Hematopoietic multipotent progenitor cell treated with erythropoietin and hydrocortisone succinate and interleukin-3 and kit ligand, for 8 days (in vitro differentiated cells): ENCODE measurements at places on chromosomes 7 and 10.

GRCh38 chr10:87734987-87735827, 75.5 kb downstream of the PAPSS2 start:
- peak; percentile 53 for DNase-seq

DNA sequence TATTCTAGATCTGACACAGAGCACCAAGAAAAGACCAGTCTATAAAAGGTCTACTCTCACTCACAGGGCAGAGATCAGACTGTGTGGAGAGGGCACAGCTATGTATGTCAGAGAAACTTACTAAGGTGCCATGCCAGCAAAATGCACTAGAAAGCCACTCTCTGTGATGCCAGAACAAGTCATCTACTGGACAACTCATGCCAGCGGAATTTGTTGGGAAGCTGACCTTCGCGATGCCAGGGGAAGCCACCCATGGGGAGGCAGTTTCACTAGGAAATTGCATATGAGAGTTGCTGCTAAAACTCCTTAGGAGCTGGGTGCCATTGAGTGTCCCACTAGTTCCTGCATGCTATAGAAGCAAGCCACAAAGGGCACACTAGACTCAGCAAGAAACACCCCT, 58.5 kb downstream of the MICU1 start:
- no peak for DNase-seq

- no peak for DNase-seq
These were observed 52.6 kb downstream of the PLEKHA8 start for GRCh38 chr7:30080818-30081217.

- DNase-seq = no peak
These were observed 37.9 kb upstream of the LRRN3 start for GRCh38 chr7:111053035-111053434.

GRCh38 chr7:141641876-141642275, 60.1 kb downstream of the DENND11 start:
- DNase-seq = no peak

DNA sequence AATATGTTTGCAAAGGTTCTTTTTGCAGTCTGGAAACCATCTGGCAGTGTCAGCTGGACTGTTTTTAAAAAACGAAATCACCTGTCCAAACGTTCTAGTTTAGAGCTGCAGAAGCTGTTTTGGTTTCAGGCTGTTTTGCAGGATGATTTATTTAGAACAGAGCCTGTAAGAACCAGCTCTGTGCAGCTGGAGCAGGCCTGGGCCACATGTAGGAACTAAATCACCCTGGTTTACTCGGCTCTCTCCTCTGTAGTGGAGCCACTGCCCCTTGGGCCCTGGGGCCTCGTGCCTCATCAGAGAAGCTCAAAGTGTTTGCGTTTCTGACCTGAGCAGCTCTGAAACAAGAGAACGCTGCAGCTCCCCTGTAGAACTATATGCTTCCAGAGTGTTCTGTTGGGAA, 142.5 kb downstream of the ACTR3B start:
- DNase-seq = no peak

DNA sequence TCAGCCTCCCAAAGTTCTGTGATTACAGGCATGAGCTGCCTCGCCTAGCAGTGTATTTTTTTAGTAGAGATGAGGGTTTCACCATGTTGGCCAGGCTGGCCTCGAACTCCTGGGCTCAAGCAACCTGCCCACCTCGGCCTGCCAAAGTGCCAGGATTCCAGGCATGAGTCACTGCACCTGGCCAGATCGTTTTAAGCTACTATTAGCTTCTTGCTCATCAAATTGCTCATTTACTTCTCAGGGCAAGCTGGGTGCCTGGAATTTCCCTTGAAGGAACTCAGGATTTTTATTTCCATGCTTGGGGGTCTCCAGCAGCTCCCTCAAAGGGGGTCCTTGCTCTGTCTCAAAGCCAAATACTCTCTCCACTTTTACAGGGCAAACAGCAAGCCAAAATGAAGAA, 798.0 kb upstream of the AUTS2 start:
- no peak for DNase-seq

DNA sequence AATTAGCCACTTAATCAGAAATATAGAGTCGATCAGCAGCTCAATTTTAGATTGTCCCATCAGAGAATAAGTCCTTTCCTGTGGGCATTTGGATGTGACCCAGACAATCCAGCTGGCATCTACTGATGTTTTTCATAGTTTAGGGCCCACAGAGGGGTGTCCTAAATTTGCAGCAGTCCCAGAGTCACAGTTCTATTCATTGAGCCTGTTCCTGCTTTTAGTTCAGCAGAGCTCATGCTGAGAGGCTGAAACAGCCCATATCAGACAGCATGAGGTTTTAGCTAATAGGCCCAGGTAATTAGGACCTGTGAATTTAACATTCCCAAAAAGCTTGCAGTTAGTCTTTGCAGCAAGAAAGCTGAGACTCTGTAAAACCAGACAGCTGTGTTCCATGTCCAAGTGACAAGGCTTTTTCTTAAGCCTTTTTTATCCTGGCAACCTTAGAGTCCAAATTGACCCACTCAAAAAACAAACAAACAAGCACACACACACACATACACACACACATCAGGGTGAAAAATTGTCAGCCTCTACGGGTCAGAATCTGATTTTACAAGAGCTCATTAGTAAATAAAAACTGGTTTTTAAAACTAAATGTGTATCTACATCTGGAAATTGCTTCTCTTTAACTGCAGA, 33.7 kb downstream of the ANKIB1 start:
- no peak for DNase-seq

- DNase-seq = no peak
These were observed 219.8 kb upstream of the SMIM30 start for GRCh38 chr7:113338071-113338696.

GRCh38 chr10:99888622-99889021, 106.2 kb downstream of the ABCC2 start:
- DNase-seq = no peak

DNA sequence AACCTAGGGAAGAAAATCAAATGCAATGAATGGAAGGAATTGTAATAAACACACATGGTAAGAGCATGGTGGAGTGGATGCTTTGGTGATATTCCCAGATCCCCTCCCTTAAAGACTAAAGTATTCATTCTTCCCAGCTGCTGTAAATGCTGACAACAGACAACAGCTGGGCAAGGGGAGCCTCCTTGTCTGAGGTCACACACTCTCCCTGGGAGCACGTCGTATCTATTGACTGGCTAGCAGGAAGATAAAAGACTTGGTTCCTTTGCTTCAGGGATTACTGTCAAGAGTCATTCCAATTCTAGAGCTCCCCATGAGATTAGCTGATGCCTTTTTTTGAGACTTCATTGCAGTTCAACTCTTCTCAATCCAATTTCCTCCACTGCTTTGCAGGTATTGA, 443.5 kb upstream of the ETV1 start:
- no peak for DNase-seq

- DNase-seq = no peak
These were observed 116.2 kb upstream of the AFAP1L2 start for GRCh38 chr10:114520453-114520852.

DNA sequence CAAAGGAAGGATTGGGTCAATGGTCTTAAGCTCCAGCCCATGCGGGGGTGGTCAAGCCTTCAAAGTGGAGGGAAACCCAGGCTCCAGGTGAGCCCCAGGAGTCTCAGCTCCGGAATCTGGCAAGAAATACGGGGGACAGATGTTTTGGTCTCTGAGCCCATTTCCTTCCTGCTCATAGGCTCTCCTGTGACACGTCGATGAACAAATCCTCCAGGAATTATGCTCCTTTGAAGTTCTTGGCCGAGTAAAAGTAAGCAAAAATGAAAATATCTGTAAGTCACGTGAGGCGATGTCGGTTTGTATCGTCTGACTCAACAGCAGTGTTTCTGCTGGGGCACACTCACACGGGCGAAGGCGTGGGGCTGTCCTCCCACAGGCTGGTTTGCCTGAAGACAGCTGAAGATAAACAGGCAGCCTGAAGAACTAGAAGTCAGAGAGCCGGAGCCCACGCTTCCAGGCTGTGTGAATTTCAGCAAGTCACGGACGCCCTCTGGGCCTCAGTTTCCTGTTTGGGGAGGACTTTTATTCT, 52.6 kb upstream of the SMNDC1 start:
- no peak for DNase-seq

DNA sequence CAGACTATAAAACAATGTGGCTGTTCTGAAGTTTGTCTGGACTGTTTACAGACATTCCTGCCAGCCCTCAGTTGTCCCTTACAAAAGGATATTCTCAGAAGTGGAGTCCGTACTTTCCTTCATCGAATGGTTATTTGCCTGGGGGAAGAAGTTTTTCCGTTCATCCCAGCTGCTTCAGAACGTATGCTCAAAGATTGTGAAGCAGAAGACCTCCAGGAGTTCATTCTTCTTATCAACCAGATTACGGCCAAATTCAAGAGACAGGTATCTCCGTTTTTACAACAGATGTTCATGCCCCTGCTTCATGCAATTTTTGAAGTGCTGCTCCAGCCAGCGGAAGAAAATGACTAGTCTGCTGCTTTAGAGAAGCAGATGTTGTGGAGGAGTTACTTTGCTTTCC, 174.3 kb upstream of the NUPR2 start:
- DNase-seq = no peak

GRCh38 chr7:155448632-155449007, 9.3 kb upstream of the EN2 start:
- no peak for DNase-seq

GRCh38 chr7:75823198-75823910, 9.7 kb upstream of the CCL24 start:
- DNase-seq = no peak

DNA sequence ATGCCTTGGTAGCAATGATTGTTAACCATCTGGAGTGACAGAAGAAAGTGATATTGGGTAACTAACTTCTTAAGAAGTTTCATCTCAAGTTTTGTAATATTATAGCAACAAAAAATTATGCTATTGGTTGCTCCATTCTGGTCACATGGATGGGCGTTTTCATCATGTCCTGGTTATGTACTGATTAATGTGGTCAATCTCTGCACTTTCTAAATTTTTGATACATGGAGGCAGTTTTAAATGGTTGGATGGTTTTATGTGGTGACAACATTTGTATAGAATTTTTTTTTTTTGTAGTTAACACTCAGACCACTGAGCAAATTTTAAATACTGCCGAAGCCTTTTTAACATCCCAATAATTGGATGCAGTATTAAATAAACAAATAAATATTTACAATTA, 55.2 kb upstream of the CCAR1 start:
- no peak for DNase-seq

- peak; percentile 6 for DNase-seq
These were observed 51.9 kb upstream of the A1CF start for GRCh38 chr10:50937230-50937907.

- DNase-seq = no peak
These were observed 39.7 kb upstream of the HPS1 start for GRCh38 chr10:98486421-98486820.

DNA sequence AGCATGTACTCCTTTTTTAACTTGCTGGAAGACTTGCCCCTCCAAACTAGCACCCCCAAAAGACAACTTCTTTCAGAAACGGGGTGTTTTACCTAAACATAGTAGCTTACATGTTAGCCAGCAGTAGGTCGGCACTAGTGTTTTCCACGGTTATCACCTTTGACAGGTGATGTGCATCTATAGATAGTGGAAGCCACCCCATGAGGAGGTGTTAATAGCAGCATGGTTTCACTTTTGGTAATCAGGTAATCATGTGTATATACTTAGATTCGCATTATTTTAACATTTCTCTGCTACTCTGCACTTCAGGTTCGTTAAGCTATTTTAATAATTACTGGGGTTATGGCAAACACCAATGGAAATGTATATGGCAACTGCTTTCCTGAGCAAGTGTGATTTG, 17.6 kb downstream of the SRI start:
- no peak for DNase-seq

DNA sequence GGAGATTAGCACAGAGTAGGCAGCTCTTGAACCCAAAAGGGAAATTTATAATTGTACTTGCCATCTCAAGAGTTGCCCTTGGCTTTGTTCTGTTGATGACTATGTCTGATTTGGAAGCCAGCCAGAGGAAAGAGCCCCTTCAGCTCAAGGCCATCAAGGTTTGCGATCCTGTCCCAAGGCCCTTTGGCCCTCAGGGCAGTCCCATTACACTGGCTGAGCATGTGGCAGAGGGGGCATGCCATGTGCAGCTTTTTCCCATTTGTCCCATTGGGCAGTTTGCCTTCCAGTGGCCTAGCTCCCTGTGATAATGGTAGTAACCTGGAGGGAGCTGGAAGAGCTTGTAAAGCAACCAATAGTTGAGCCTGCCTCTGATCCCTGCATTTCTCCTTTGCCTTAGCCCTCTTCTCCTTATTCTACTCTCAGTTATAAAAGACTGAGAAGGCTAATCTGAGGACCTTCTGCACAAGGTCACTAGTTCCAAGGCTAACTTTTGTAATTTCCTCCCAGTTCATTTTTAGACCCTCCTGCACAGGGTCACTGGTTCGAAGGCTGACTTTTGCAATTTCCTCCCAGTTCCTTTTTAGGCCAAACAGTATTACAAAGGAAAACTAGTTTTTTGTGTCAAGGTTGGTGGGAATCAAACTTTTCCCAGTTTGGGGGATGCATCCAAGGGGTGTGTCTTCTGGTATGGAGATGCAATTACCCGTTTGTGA, 31.0 kb upstream of the ARHGAP12 start:
- DNase-seq = no peak

- DNase-seq = peak; percentile 58
These were observed 21.6 kb upstream of the AP5Z1 start for GRCh38 chr7:4753598-4754432.

DNA sequence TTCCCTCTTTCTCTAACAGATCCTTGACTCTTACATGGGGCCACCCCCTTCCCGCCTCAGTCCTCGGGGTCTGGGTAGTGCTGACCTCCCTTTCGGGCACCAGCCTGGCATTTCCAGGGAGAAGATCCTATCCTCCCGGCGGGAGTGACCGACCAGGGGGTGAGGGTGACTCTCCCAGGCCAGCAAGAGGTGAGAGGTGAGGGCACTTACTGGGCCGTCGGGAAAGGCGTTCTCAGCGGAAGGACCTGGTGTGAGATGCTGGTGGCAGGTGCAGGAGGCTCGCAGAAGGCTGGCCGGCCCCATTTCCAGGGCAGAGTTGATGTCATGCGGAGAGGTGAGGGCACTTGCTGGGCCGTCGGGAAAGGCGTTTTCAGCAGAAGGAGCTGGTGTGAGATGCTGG, 4.2 kb upstream of the FOXL3 start:
- no peak for DNase-seq

GRCh38 chr10:76563286-76563685, 1074.3 kb downstream of the KCNMA1 start:
- DNase-seq = no peak

- no peak for DNase-seq
These were observed 41.2 kb downstream of the AP3M1 start for GRCh38 chr10:74109452-74109851.

DNA sequence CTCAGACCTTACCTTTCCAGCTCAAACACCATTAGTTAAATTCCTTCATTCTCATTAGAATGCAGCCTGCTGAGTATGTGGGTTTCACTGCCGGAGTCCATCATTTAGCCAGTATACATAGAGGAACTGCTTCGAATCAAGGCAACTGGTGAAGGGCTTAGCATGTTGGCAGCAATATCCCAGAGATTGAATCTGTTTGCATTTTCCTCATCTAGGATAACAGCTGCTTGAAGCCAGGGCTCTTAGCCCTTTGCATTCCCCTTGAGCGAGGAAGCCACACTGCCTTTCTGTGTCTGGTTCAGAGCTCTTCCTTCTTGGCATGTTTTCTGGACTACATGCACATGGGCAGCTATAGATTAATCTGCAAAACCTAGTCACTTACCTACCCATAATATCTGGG, 14.7 kb downstream of the NODAL start:
- DNase-seq = no peak
